Activated CD4-positive, alpha-beta T cell treated with anti-CD3 and anti-CD28 coated beads for 24 hours (primary cell): ENCODE measurements at places on chromosomes 2 and 18.

- no peak for DNase-seq
Measured at GRCh38 chr2:241865957-241866789, 3.4 kb upstream of the RTP5 start.

GRCh38 chr2:44834656-44835055 is 106.8 kb upstream of the SIX3 start:
- no peak for DNase-seq

- DNase-seq: no peak
Measured at GRCh38 chr2:27739058-27739373, 32.5 kb upstream of the MRPL33 start.

GRCh38 chr2:38438883-38439612 is 62.0 kb upstream of the ATL2 start:
- DNase-seq: no peak
